ENCODE measurements at places on chromosomes 16 and 17.

DNA sequence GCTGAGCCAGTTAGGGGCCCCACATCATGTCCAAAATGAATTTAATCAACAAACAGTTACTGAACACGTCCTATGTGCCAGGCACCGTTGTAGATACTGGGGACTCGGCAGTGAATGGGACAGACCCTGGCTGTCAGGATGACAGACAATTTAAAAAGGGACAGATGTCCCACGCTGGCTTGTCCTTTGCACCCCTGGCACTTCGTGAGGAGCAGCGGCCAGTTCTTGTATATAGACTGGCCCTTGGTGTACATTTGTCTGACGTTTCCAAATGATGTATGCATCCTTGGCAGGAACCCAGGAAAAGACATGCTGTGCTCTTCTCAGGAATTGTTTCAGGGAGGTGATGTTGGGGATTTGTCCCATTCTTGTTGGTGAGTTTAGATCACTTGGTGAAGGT, 21.1 kb downstream of the IL4R start:
- no peak for DNase-seq

- no peak for DNase-seq
Observed at GRCh38 chr17:55432358-55433028, 10.9 kb upstream of the MMD start.

DNA sequence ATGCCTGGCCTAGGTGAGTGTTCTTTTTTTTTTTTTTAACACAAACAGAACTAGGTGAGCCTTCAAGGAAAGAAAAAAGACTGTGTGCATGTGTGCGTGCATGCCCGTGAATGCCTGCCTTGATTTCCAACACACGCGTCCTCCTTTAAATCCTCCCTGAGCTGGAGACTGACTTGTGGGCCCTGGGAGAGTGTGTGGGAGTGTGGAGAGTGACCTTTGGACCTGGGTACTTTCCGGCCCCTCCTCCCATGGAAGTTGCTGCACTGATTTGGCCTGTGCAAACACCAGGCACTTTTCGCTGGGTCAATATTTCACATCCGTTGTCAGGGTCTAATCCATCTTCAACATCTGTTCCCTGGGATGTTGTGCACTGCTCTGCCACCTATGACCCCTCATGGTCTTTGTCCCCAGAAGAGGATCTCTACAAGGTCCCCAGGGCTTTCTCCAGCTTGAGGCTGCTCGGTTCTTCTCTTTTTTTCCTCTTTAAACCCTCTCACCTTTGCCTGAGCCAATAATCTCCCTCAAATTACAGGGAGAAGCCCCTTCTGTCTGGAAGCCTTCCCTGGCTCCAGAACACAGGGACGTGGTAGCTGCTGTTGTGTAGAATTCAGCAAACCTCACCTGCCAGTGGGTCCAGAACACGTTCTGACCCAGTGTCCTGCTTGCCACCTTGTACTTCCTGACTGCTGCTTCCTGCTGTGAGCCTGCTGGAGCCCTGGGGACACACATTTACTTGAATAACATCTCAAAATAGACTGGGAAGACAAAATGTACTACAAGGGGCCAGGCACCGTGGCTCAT, 20.8 kb upstream of the ATP5MC1 start:
- no peak for DNase-seq

DNA sequence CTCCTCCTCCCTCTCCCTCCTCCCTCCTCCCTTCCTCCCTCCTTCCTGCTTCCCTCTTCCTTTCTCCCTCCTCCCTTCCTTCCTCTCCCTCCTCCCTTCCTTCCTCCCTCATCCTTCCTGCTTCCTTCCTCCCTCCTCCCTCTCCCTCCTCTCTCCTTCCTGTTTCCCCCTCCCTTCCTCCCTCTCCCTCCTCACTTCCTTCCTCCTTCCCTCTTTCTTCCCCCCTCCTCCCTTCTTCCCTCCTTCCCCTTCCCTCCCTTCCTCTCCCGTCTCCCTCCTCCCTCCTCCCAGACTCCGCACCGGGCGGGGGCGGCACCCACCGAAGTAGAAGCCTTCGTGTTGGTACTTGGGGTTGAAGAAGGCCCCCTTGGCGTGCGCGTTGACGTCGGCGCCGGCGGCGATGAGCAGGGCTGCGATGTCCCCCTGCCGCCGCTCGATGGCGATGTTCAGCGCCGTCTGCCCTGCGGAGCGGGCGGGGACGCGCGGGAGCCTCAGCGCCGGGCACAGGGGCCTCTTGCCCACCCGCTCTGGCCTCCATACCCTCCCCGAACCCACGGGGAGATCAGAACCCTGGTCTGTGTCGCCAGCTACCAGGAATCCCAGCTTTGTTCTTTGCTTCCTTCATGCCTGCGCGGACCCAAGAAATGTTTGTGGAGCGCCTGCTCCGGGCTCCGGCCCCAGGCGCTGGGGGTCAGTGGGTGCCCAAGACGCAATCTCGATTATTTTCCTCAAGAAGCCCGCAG, 22.2 kb downstream of the TRPV3 start:
- peak; percentile 15 for DNase-seq

GRCh38 chr17:48012151-48012520, 25.5 kb downstream of the COPZ2 start:
- peak; percentile 46 for DNase-seq

DNA sequence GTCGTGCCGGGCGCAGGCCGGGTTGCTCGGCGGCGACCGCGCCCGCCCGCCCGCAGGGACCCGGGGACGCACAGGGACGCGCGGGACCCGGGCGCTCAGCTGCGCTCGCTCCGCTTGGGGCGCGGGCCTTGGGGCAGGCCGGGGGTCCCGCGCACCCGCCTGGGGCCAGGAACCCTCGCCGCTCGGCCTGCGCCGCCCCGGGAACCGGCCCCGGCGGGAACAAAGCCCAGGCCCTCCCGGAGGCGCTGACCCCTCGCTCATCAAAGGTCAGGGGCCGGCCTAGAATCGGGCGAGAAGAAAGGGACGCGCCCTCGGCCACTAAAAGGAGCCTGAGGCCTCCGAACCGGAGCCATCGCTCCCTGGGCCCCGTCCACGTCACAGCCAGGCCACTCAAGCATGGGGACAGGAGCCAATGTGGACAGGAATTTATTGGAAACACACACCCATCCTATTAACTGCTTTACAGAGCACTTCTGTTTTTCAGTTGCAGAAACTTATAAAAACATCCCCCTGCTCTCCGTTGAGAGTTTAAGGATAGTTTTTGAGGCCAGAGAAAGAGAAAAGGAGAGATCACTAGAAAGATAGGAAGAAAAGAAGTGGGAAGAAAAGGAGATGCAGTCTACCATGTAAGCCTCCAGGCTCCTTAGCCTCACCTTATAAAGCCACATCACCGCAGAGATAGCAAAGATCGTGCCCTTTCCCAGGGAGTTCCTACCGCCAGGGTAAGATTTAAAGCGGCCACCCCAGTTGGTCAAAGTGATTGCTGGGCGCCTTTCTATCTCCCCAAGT, 558 bp upstream of the ZFHX3 start:
- DNase-seq = no peak

- DNase-seq = no peak
Observed at GRCh38 chr16:14028202-14028601, 42.9 kb upstream of the MRTFB start.

GRCh38 chr16:88290850-88291830, 91.6 kb upstream of the ZNF469 start:
- DNase-seq = no peak

- no peak for DNase-seq
Observed at GRCh38 chr17:15078570-15078969, 186.6 kb downstream of the PMP22 start.

GRCh38 chr17:30380643-30381339, 2.1 kb downstream of the CPD start:
- no peak for DNase-seq

DNA sequence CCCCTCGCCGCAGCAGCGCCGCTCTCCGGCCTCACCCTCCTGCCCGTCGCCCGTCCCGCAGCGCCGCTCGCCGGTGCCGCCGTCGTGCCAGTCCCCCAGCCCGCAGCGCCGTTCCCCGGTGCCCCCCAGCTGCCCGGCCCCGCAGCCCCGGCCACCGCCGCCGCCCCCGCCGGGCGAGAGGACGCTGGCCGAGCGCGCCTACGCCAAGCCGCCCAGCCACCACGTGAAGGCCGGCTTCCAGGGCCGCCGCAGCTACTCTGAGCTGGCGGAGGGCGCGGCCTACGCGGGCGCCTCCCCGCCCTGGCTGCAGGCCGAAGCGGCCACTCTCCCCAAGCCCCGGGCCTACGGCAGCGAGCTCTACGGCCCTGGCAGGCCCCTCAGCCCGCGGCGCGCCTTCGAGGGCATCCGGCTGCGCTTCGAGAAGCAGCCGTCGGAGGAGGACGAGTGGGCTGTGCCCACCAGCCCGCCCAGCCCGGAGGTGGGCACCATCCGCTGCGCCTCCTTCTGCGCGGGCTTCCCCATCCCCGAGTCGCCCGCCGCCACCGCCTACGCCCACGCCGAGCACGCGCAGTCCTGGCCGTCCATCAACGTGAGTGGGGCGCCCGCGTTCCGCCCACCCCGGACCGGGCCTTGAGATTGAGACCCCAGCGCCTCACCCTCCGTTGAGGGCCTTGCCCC, 15.0 kb downstream of the TBKBP1 start:
- DNase-seq = no peak

GRCh38 chr16:69188236-69188549, 1.2 kb downstream of the SNTB2 start:
- no peak for DNase-seq

All from activated T-cell treated with anti-CD3 and anti-CD28 coated beads for 1 hour (primary cell).